ENCODE measurements at places on chromosomes 1 and 21.
A peak's percentile ranks its signal among the peaks of the same experiment; 100 is the strongest.

DNA sequence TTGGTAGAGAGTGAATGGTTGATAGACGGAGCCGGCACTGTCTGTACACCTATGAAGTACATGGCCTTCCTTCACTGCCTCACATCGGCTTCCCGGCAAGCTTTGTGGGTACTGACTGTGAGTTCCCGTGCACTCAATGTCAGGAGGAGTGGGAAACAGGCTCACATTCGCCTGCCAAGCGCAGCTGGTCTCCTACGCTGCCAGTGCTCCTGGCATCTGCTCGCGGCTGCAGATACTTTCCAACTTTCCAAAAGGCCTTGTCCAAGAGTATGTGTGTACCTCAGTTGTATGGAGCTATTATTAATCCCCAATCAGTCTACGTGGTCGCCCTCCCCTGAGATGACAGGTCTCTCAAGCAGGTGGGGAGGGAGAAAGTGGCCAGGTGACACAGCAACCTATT lies 180.8 kb downstream of the ZSCAN20 start:
- no peak for DNase-seq

- DNase-seq, result no peak
Observed at GRCh38 chr1:77399250-77400086, 117.6 kb downstream of the AK5 start.

DNA sequence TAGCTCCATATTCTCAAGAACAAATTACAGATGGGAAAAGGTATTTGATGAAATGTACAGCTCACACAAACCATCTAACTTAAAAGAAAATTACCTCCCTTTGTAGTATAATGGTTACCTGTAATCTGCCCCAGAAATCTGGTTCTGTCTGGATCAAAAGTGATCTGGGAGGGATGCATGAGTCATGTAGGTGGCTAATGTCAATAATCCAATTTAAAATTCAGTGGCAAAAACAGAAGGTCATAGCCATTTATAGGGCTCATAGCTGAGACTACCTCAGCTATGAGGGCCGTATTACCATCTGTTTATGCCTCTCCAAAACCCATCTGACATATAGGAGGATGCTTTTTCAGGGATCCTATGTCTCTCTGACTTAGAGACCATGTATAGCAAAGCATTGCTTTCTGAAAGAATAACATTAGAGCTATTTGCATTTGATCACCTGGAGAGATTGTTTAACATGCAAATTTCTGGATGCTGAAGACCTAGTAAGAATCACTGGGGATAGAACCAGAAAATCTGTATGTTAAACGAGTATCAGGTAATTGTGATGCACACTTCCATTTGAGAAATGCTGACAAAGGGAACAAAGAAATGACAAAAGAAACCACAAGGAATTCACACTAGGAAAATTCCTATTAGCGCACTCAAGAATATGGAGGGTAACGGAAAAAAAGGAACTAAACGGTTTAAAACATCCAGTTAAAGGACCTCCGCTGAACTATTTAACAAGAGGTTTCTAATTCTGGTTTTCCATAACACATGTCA lies 17.6 kb downstream of the PAXBP1 start:
- DNase-seq, result no peak

DNA sequence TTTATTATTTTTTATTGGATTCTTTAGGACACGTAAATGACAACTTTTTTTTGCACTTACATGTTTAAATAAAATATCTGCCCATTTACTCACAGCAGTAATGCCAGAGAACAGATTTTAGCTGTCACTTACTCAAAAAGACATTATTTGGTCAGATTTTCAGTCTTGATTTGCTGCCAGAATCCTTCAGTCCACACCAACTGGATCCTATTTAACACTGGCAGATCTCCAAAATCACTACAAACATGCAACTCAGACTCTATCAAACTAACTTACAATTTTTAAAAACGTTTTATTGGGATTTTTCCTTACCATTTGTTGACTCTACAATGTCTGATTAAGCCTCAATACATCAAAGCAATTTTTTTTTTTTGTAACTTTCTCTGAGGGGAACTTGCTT lies 11.1 kb downstream of the ATP6V1G3 start:
- DNase-seq, result no peak

DNA sequence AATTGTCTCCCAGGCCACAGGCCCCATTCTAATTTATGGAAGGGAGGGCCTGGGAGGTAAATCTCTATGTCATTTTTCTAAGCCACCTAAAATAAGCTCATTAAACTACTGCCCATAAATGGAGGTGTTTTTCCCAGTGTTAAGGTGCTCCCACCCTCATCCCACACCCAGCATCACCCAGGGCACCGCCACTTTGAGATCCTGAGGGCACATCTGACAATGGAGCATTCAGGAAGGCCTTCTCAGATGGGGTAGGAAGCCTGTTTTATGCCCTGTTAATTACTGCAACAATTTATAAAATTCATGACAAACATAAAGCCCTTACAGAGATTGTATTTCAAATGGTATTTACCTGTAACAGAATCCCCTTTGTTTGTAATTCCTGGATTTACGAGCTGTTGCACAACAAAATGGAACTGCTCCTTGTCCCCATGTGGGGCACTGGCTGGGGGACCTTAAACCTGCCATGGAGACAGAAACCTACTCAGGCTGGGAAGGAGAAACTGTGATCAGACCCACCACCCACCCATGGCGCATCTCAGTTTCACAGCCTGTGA lies 319.5 kb upstream of the USP24 start:
- DNase-seq, result no peak

DNA sequence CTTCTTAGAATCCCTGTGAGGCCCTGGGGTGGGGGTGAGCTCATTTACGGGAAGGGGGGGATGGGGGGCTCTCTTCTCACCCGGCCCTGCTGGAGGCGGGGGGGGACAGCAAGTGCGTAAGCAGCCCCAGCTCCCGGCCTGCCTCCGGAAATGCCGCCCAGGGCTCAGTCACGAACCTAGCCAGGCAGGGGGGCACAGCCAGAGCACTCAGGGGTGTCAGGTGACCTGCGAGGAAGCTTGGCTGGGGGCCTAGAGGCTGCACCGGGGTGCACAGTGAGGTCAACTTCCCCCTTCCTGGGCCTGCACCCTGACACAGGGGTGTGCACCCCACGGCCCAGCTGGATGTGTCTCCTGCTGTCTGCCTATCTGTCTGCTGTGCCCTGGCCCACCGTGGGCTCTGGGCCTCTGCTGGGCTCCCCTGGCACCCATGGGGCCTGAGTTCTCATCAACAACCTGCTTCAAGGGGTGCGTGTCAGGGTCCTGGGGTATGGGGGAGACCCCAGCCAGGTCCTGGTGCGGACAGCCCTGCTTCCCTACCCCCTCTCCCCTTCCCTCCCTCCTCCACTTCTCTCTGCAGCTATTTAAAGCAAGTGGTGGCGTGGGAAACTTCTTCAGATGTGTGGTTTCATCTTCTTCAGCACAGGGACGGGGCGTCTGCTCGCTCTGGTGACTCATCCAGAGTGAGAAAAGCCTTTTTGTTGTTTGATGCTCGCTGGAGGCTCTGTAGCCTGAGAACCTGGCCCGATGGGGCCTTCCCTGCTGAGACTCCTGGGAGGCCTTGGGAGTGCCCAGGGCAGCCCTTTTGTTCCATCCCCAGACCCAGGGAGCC lies 92.5 kb upstream of the RUNX3 start:
- peak; percentile 95 for DNase-seq

DNA sequence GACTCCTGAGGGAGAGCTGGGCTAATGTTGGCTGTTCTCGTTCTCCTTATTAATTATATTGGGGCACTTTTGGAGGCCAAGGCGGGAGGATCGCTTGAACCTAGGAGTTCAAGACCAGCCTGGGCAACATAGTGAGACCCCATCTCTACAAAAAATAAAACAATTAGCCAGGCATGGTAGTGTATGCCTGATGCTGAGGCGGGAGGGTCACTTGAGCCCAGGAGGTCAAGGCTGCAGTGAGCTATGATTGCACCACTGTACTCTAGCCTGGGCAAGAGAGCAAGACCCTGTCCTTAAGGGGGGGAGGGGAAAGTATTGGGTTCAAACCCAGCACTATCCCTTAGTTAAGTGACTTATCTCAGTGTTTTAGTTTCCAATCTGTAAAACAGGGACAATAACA lies 70.0 kb upstream of the NBPF3 start:
- no peak for DNase-seq

- DNase-seq, result no peak
Observed at GRCh38 chr1:148166558-148167492, 14.7 kb upstream of the NBPF11 start.

GRCh38 chr21:45611939-45612664 lies 31.4 kb upstream of the PCBP3 start:
- no peak for DNase-seq

DNA sequence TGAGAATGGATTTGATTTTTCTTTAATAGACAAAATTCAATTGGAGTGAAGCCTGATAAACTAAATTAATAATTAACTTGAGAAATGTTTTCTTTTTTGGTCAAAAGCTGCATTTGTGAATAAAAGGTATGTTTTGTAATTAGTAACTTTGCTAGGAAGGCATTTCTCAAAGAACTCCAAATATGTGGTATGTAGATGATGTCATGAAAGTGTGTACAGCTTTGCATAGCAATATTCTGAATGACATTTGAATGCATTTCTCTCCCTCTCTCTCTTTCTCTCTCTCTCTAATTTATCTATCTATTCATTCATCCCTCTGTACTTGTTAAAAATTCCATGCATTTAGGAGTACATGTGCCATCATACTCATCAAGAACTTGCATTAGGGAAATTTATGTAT lies 109.1 kb upstream of the ADAMTS5 start:
- no peak for DNase-seq

DNA sequence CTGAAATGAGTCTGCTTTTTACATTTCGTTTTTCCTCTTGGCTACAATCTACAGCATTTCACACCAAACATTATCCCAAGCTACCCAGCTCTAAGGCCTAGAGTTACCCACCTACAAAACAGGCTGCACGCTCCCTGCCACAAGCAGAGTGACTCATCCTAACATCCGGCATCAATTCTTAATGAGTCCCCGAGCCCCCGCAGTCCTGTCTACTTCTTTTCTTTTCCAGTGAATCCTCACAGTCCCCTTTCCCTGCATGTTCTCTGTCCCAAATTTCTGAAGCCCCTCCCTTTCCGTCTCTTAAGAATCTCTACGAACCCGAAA lies 650 bp downstream of the PCNX2 start:
- DNase-seq, result peak; percentile 20

- DNase-seq, result peak; percentile 24
Observed at GRCh38 chr1:156245451-156246232, 2.2 kb downstream of the PAQR6 start.

- DNase-seq, result no peak
Observed at GRCh38 chr1:106960412-106960811, 96.1 kb upstream of the PRMT6 start.

DNA sequence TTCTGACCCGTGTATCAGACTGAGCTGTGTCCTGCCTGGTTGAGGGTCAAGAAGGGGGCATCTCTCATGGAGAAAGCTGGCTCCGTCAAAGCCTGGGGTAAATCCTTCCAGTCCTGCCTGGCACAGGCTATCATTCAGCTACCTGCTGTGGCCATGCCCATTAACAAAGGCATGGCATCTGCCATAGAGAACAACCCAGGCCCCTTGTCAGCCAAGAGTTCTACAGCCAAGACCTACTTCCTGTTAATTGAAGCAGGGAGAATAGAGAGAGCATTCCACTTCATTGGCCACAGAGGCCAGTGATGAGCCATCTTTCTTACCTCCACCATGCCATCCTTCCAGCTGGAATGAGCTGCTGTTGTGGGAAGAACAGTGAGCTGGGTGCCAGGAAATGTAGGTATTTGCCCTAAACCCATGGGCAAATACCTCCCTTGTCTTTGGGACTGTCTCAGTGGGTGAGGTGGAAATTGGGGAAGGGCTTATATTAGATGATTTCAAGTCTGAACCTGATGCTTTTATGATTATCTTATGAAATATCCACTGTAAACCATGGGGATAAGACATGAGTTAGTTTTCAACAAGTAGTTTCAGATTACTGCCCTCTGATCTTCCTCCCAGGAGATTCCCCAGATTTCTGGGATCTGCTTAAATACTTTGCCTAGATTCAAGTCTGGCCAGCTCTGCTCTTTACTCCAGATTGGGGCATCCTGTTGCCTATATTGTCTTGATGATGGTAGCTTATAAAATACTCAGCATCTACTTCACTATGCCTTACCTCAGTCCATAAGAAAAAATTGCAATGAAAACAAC lies 11.2 kb upstream of the KCNQ4 start:
- no peak for DNase-seq

- no peak for DNase-seq
Observed at GRCh38 chr1:58447042-58447441, 99.5 kb downstream of the OMA1 start.

DNA sequence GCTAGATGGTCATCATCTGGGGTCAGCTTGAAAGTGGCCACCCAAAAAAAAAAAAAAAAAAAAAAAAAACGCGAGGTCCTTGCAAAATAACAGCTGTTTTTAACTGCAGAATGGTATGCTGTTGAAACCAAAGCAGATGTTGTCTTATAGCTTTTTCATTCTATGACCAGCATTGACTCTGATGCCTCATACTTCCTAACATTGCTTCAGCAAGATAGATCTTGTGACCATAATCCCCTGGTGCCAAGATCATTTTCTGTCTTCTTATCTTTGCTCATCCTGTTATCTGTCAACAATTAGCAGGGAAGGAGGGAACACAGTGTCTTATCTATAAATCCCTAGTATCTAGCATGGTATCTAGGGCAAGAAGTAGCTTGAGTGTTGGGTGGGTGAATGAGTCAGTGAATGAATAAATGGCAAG lies 181.5 kb downstream of the PLPP3 start:
- no peak for DNase-seq

- no peak for DNase-seq
Observed at GRCh38 chr1:86618358-86618757, 71.5 kb downstream of the CLCA4 start.

DNA sequence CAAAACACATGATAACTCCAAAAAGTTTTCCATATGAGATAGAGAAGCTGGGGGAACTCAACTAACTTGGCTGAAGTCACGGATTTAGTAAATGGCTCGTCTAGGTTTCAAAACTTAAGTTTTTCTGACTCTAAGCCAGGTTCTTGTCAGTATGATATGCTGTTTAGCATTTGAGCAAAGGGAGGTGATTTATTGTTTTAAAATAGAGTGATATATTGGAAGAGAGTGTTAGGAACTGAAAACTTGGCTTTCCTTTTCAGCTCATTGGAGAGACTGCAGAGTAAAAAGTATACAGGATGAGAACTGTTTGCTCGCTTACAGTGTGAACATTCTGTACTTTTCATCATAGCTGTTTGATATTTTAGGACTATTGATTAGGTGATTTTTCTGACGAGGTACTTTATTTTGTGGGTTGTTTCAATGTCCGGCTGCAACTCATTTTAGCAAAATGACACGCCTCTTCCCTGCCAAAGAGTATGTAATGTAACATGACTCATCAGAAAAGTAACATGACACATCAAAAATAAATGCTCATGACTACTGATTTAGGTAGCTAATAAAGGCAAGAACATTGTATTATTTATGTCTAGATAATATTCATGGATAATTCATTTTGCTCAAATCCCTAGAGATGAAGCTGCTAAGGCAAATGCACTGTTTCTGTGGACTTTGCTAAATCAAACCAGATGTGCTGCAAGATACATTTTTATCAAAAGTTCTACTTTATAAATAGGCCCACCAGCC lies 355.1 kb downstream of the GPATCH2 start:
- DNase-seq, result no peak

DNA sequence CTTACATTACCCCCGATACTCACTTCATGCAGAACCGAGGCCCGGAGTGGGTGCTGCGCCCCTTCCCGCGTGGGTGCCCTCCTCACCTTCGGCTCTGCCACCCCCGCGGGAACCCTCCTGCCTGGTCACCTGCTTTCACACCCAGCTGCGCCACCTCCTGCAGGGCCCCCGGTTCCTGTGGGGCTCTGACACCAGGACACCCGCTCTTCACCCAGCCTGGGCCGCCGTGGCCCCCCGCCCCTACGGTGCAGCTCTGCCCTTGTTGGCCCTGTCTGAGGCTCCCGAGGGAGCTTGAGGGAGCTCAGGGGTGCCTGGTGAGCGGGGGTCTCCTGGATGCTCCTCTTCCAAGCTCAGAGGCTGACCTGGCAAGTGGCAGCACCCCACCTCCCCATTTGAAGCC lies 19.0 kb downstream of the RRP1 start:
- DNase-seq, result no peak
